Stimulated activated CD4-positive, alpha-beta T cell treated with anti-CD3 and anti-CD28 coated beads, Interleukin-4, amount 100 ng/mL, for 1 hour (primary cell): ENCODE measurements at places on chromosomes 16 and 17.

DNA sequence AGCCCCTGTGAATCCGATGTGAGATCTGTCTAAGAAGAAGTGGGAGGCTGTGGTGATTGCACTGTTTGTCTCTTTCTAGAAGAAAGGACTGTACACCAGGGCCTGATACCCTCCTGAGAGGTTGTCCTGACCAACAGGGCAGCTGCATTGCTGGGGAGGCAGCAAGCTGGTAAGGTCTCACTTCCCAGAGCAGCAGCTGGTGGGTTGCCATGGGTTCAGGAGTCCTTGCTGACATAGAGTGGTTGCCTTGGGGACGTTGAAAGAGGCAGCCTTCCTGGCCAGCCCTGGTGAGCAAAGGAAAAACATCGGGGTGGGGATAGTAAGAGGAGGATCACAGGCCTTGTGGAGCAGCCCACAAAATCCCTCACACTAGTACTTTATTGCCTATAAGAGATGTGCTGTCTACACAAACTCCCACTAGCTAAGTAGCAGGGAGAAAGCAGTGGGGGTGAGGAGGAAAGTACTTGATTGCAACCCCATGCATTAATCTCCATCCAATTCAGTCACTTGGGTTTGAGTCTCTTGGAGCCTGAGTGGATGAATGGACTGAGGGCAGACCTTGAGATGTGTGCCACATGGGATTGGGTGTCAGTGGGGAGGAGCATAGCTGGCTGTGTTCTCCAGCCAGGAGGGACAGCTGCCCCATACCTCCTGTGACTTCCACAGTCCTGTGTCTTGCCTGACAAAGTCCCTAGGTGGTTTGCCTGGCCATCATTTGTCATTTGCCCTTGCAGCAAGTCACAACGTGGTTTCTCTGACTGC lies 143.8 kb upstream of the RPL38 start:
- DNase-seq: no peak

DNA sequence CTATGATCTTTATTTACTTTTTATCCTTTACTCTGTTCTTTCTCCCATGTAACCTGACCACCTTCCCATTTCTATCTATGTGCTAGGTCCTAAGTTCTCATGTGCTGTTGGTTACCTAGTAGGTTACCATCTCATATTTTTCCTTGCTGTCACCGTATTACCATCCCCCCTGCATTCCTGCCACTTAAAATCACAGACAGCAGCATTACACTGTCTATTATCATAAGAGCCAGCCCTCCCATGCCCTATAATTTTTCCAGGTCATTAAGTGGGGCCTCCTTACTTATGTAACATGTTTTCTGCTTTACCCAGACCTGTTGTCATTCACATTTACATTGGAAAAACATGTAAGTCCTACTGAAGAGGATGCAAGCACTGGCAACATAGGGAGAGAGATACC lies 202.9 kb downstream of the HS3ST3A1 start:
- DNase-seq: no peak

GRCh38 chr17:71632328-71632727 lies 488.5 kb upstream of the SOX9 start:
- no peak for DNase-seq

DNA sequence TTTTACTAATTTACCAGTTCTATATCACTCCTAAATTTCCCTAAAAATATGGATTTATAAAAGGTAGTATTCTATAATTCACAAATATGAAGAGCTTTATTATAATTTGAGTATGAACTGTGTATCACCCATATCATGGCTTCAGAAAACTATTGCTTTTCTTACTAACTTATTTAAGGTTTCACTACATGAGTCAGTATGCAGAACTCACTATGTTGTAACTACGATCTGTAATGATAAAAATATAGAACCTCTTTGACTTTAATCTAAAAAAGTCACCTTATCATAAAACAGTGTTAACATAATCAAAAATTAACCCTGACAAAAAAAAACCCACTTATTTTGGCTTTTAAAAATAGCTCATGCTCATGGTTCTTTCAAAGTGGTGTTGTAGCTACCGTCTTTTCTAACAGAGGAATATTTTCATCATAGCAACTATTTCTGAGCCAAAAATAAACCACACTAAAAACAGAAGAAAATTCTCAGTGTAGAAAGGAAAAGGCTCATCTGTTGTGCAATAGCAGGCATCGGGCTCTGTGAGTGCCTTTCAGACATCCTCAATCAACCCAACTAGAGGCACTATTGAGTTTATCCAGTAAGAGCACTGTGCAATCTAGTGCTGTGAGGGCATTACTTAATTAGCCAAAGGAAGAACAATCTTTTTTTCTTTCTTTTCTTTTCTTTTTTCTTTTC lies 42.1 kb downstream of the ITGAM start:
- no peak for DNase-seq

GRCh38 chr16:4015275-4016004 lies 100.8 kb downstream of the ADCY9 start:
- no peak for DNase-seq

- no peak for DNase-seq
Observed at GRCh38 chr17:44095647-44096496, 25.3 kb downstream of the G6PC3 start.

GRCh38 chr16:14559809-14560241 lies 70.2 kb downstream of the PARN start:
- no peak for DNase-seq

DNA sequence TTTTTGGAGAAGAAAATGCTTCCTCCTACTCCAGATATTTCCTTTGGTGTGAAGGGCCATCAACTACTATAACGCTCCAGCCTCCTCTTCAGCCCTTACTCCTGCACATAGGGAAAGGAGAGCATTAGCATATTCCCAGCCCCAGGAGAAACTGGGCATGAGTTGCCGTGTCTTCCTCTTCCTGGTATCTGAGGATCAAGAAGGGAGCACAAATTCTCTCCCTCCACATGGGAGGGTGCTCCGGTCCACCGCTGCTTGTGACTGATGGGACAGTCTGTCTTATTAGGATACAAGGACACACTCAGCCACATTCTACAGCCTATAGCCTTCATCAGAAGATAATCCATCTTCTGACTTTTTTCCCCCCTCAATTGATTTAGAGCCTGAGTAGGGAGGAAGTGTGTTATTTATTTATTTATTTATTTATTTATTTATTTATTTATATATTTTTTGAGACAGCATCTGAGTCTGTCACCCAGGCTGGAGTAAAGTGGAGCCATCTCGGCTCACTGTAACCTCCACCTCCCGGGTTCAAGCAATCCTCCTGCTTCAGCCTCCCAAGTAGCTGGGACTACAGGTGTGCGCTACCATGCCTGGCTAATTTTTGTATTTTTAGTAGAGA lies 16.6 kb upstream of the CYB5B start:
- DNase-seq: no peak

DNA sequence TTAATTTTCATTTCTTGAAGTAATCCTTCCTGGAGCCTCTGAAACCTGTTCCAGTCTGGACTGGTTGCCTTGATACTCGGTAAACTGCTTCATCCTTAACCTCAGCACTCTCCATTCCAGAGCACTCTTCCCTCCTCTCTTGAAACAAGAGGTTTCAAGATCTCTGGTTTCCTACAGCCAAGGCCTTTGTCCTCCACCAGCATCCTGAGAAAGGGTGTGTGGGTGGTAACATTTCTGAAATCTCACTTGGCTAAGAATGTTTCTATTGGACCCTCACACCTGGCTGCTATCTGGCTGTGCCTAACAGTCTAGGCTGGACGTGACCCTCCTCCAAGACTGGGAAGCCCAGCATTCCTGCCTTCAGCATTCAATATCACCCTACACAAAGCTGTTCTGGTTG lies 99.7 kb downstream of the CYTH1 start:
- DNase-seq: no peak

GRCh38 chr16:15650698-15651171 lies 690 bp downstream of the NDE1 start:
- DNase-seq: peak; percentile 40

GRCh38 chr17:64259922-64260321 lies 3.1 kb downstream of the TEX2 start:
- DNase-seq: no peak

GRCh38 chr17:29089601-29090044 lies 46.7 kb downstream of the PIPOX start:
- DNase-seq: no peak

DNA sequence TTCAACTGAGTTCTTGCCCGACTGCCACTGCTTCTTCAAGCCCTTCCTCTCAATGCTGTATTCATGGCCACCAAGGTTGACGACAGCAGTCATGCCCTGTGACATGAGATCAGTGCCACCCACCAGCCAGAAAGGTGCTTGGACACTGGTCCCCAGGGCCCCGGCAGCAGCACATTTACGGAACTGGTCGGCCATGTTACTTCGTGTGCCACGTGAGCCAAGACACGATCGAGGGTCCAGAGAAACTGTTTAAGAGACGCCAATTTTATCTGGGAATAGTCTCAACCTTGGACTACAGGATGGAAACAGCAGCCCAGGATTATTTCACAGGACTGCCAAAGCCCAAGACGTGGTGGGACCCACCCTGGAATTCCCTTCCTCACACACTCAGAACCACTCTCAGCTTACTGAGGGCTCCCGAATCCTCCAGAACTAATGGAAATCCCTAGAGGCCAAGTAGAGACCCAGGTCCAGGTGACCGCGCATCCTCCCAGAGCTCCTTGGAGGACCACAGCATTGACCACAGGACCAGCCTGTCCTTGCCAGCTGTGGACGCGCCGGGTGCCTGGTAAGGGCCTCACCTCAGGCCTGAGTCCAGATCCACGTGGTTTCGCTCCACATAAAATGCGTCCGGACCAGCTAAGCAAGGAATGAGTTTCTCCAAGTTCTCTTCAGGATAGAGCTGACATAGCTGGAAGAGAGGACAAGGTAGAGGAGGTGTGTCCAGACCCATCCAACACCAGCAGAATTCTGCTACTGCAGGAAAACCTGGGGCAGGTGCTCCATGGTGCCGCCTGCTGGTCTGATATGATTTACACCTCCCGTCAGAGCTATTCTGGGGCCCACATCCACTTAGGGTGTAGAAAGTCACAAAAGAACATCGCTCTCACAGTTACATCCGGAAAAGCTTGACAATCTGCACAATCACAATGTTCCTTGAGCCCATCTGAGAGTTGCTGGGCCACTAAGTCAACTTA lies 28.2 kb downstream of the MAP1LC3B start:
- DNase-seq: no peak

DNA sequence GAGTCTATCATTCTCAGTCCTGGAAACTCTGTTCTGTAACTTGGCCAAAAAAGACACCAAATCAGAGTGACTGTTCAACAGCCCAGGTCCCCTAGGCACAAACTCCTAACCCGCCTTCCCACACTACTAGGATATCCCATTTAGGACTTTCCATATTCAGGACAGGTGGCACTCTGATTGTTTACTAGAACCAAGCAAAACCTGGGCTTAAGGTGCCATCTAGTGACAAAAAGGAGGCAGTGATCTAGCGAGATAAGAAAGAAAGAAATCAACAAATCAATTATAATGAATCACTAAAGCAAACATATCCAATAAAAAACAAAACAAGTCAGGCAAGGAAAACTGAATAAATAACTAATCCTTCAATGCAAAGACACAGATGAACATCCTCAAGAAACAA lies 203.9 kb downstream of the CEP112 start:
- DNase-seq: no peak

DNA sequence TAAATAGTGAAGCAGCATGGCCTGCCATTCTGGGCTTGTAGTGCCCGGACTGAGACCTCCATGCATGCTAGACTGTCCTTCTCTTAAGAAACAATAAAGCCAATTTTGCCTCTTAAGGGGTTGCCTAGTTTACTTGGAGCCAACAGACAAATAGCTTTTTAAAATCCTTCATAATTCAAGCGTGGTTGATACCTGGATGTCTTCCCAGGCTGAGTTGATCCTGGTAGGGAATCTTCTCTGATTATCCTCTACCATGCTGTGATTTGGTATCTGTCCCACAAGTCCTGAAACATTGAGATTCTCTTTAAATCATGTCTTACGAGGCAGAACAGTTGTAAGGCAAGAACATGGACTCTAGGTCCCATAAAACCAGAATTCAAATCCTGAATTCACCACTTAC lies 359.6 kb upstream of the CCL2 start:
- DNase-seq: no peak

DNA sequence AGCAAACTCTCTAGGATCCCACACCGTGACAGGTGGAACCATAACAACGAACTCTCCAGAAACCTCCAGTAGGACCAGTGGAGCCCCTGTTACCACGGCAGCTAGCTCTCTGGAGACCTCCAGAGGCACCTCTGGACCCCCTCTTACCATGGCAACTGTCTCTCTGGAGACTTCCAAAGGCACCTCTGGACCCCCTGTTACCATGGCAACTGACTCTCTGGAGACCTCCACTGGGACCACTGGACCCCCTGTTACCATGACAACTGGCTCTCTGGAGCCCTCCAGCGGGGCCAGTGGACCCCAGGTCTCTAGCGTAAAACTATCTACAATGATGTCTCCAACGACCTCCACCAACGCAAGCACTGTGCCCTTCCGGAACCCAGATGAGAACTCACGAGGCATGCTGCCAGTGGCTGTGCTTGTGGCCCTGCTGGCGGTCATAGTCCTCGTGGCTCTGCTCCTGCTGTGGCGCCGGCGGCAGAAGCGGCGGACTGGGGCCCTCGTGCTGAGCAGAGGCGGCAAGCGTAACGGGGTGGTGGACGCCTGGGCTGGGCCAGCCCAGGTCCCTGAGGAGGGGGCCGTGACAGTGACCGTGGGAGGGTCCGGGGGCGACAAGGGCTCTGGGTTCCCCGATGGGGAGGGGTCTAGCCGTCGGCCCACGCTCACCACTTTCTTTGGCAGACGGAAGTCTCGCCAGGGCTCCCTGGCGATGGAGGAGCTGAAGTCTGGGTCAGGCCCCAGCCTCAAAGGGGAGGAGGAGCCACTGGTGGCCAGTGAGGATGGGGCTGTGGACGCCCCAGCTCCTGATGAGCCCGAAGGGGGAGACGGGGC lies 1.3 kb downstream of the SPN start:
- DNase-seq: peak; percentile 45

- peak; percentile 48 for DNase-seq
Observed at GRCh38 chr16:67430504-67430976, 381 bp upstream of the HSD11B2 start.

GRCh38 chr16:11618107-11618717 lies 31.5 kb upstream of the LITAF start:
- no peak for DNase-seq

- no peak for DNase-seq
Observed at GRCh38 chr16:4075534-4075933, 40.7 kb downstream of the ADCY9 start.

DNA sequence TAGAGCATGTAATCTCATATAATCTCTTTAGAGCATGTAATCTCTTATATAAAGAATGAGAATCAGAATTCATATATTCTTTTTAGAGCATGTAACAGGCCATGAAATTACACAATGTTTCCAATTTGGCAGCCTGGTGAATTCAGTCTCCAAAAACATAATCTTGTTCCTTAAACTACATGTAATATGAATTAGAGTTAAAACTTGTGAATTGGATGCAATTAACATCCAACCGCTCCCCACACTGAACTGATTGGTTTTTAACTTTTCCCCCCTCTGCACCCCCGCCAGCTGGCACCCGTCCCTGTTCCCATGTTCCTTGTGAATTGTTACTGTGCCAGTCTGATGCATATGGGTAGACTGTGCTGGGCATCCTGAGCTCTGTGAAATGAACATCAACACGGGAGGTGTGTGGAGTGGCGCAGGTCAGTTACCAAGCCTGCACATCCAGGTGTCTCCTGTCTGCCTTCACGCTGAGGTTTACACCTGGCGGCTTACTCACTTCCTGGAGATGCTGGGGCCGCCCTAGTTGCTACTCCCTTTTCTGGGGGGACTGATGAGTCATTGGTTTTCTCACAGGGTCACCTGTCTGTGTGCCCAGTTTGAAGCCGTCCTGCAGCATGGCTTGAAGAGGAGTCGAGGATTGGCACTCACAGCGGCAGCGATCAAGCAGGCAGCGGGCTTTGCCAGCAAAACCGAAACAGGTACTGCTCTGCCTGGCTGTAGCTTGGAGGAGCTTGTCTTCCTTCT lies 50.4 kb downstream of the SNX29 start:
- DNase-seq: no peak

- DNase-seq: no peak
Observed at GRCh38 chr17:75081611-75082540, 5.9 kb upstream of the SLC16A5 start.
